ENCODE measurements at places on chromosomes 16 and 17. TPM values are rescaled to one million over a fixed set of nuclear protein-coding genes. Genes with fewer than 3 reads are reported as not detected.

GRCh38 chr17:52159246-52160135 lies 977 bp upstream of the CA10 start:
- no peak for DNase-seq

GRCh38 chr16:48450367-48450766 lies 65.2 kb upstream of the SIAH1 start:
- no peak for DNase-seq

DNA sequence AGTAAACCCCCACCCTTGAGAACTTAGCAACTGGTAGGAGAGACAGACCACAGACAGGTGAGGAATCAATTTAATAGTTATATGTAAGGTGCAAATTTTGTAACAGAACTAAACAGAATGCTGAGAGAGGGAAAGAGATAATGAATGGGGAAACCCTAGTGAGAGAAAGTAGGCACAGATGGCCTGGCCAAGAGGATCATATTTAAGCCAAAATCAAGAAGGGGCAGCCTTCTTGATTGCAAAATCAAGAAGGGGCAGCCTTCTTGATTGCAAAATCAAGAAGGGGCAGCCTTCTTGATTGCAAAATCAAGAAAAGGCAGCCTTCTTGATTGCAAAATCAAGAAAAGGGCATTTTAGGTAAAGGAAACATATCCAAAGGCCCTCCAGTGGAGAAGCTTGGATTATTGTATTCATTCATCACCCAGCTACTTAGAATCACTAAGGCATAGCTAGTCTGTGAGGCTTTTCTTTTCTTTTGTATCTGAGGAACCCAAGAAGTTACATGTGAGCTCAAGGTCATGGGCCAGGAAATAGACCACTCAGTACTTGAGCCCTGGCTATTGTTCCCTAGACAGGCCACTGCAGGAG lies 190.6 kb downstream of the CYLD start:
- DNase-seq, result no peak

- no peak for DNase-seq
Observed at GRCh38 chr17:45991341-45991740, 7.7 kb upstream of the STH start.

The TAF15 gene
- polyA plus RNA-seq, result 110 TPM

The KRTAP3-2 gene
- polyA plus RNA-seq, result 0.52 TPM
